ENCODE measurements at places on chromosomes 5 and 9. TPM values are rescaled to one million over a fixed set of nuclear protein-coding genes. Genes with fewer than 3 reads are reported as not detected.

Gene WNK2
- 0.29 TPM for total RNA-seq

Gene CKMT2
- total RNA-seq, result not detected

Gene TMC1
- total RNA-seq, result not detected

Gene TRUB2
- 37.6 TPM for total RNA-seq

Gene PCSK1
- total RNA-seq, result 4.4 TPM

Gene PCDHA6
- 1.5 TPM for total RNA-seq

Gene CXCL14
- total RNA-seq, result not detected

Gene PCDHGA7
- total RNA-seq, result 0.86 TPM

Gene CD74
- total RNA-seq, result not detected

Gene RAD1
- total RNA-seq, result 16.7 TPM

Gene C9
- not detected for total RNA-seq

Gene PCDHAC2
- 12.3 TPM for total RNA-seq

Gene PCDHB7
- total RNA-seq, result 0.29 TPM

Gene TSSK1B
- total RNA-seq, result 0.39 TPM

Gene FABP6
- total RNA-seq, result not detected

Gene PCDHB3
- total RNA-seq, result 0.42 TPM

Gene CDX1
- not detected for total RNA-seq

Gene OTULINL
- not detected for total RNA-seq
